NCI-H226 (cell line): ENCODE measurements at places on chromosomes 16 and 17.

DNA sequence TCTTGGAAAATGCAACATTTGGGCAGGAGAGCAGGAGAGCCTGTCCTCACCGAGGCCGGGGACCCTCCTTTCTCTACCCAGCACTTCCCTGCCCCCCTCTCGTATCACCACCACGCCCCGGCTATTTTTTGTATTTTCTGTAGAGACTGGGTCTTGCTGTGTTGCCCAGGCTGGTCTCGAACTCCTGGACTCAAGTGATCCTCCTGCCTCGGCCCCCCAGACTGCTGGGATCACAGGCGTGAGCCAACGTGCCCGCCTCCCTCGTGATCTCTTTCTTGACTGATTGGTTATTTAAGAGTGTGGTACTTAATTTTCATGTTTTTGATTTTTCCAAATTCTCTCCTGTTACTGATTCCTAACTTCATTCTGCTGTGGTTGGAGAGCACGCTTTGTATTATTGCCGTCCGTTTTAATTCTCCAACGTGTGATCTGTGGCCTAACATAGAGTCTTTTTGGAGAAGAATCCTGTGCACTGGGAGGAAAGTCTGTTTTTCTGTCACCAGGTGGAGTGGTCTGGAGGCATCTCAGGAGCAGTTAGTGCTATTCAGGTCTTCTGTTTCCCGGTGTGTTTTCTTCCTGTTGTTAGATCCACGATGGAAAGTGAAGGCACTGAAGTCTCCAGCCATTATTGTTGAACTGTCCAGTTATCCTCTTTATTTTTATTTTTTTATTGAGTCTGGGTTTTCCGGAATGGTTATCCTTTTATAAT is 40.4 kb downstream of the ZNF778 start:
- no peak for DNase-seq

DNA sequence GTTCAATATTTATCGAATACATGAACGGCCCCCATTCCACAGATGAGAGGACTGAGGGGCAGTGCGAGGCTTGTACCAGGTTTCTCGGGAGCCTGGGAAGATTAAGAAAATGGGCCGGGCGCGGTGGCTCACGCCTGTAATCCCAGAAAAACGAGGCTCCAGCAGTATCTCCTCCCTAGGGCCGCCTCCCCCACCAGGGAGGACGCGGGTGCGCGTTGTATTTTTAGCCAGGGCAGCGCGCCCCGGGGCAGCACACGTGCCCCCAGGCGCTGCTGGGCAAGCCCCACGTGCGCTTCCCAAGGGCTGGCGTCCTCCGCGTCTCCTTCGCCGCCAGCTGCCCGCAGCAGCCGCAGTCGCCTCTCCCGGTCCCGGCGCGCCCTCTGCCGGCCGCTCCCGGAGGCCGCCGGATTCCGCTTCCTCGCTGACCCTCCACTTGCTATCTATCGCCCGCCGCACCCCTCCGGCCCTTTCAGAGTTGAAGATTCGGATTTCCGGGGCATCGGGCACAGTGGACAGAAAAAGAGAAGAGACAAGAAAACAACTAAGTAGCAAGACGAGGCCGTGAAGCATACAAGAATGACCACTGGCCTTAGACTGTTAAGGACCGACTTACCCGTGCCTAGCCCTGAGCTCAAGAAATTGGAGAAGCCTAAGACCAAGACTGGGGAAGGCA is 1.9 kb upstream of the YBX2 start:
- peak; percentile 82 for DNase-seq

- peak; percentile 26 for DNase-seq
Measured at GRCh38 chr17:81961087-81961511, at the start of gene NOTUM. Gene NOTUM (minus strand): TSS chr17:81961187. CDS start chr17:81960909, 278 bp downstream.

- DNase-seq, result no peak
Measured at GRCh38 chr16:23666571-23667354, 11.9 kb upstream of the PLK1 start.

- DNase-seq, result peak; percentile 78
Measured at GRCh38 chr17:77316191-77316641, 175.4 kb downstream of the SEC14L1 start.

GRCh38 chr16:20984019-20984418 is 83.4 kb downstream of the LYRM1 start:
- no peak for DNase-seq

GRCh38 chr17:79997011-79997660 is 38.5 kb downstream of the TBC1D16 start:
- DNase-seq, result no peak

- peak; percentile 89 for DNase-seq
Measured at GRCh38 chr17:8119581-8120519, 1.5 kb upstream of the ALOXE3 start.

GRCh38 chr17:40447806-40448205 is 4.6 kb downstream of the IGFBP4 start:
- DNase-seq, result no peak

- no peak for DNase-seq
Measured at GRCh38 chr16:82135844-82136243, 34.2 kb downstream of the MPHOSPH6 start.

DNA sequence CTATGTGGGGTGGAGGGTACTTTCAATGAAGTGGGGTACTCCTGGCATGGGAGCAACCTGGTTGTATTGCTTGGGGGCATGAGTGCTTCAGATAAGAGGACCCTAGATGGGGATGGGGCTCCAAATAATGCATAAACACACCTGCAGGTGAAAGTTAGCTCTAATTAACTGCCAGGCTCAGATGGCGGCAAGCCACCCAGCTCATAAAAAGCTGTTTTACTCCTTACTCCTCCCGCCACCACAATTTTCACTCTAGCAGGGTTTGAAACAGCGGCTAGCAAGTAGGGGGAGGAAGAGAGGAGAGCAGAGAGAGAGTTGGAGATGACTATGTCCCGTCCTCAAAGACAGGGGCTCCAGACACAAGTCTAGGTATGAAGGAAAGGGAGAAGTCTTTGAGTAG is 117.7 kb upstream of the WSCD1 start:
- DNase-seq, result no peak

GRCh38 chr17:33109336-33110072 is 117.9 kb downstream of the SPACA3 start:
- DNase-seq, result no peak

DNA sequence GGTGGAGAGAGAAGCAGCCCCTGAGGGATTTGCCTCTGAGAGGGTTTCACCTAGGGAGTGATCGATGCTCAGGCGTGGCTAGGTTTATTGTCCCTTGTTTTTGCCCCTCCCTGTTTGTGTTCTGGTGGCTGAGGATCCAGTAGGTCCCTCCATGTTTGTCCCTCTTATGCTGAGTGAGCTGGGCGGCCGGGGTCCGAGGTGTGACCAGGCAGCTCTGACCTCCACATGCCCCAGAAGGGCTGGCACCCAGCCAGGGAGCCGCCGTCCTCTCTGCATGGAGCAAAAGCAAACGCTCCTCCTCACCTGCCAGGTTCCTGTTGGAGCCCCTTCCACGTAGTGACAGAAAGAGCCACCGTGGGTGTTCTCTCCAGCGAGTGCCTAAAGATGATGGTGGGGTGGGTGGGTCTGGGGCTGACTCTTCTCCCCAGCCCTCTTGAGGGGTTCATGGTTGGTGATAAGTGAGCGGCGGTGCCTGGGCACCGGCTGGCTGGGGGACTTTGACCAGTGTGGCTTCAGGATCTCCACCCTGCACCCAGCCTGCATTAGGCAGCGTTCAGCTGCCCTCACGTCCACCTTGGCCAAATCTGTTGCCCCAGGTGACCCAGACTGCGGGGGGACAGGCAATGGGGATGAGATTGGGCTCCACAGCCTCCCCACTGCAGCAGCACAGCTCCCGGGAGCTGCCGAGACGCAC is 14.1 kb upstream of the NUDT16L1 start:
- DNase-seq, result no peak

GRCh38 chr16:71933913-71934695 is 38.8 kb downstream of the IST1 start:
- peak; percentile 36 for DNase-seq

DNA sequence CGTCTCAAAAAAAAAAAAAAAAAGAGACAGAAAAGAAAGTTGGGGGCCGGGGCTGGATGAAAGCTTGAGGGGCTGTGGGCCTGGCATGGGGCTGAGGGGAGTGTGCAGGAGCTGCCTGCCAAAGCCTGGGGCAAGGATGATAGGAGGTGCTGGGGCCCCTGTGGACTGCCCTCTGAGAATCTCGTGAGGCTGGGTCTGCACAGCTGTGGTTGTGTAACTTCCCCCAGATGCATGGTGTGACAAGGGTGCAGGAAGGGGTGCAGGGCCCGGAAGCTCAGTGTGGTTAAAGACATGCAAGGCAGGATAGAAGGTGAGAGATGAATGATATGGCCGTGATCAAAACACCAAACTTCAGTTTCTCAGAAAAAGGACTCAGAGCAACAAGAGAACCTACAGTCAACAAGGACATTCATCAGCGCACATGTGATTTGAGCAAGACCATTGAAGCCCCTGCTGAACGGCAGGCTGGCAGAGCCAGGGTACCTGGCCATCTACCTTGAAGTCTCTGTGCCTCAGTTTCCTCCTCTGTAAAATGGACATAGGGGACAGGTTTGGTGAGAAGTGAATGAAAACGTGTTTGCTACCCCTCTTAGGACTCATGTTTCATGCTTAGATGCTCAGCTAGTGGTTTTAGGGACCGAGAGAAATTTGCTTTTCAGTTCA is 9.6 kb downstream of the IL32 start:
- no peak for DNase-seq

DNA sequence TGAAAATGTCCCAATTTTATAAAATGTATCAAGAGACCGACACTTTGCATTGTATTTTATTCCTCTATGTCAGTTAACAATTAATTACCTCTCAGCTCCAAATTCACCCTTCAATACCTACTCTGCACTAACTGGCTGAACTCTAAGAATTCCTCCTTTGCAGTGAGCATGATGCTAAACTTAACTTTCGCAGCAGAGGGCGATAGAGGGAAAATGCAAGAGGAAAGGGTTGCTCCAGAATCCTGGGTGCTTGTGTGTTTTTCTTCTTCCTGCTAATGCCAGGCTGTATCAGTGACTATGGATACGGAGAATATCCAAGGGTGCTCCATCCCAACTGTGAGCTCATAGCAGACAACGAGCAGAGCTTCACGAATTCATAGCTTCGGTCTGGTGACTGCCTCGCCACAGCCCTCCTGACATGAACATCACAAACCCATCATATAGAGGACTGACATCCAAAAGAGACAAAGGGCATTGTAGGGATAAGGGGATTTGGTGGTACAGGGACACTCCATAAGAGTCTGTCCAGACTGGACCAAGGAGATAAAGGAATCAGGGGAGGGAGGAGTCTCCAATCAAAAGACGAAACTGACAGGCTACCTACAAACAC is 172.9 kb downstream of the STX8 start:
- DNase-seq, result peak; percentile 26

DNA sequence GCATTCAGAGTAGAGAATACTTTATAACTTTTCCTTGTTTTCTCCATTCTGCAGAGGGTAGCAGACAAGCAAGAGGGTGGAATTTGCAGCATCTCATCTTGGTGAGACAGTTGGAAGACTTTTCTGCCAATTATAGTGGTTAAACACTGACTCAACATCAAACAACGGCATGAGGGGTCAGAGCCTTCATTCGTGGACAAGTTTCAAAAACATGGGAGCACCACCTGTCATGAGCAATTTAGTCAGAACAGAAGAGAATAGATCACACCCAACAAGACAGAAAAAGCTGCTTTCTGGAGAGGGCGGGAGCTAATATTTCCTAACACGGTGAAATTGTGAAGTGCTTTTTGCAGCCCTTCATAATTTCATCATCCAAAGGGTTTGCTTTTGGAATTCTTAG is 17.9 kb upstream of the ZNF652 start:
- no peak for DNase-seq

DNA sequence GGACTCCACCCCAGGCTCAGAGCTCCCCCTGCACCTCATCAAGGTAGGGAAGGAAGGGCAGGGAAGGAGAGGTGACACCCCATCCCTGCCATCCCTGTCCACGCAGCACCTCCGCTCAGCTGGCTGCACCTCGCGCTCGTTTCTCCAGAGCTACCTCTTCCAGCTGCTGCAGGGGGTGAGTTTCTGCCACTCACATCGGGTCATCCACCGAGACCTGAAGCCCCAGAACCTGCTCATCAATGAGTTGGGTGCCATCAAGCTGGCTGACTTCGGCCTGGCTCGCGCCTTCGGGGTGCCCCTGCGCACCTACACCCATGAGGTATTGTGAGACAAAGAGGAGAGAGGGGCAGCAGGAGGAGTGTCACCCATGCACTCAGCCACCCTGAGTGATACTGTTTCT is 1.4 kb downstream of the CDK3 start:
- no peak for DNase-seq

GRCh38 chr17:10151667-10152496 is 46.5 kb downstream of the GAS7 start:
- no peak for DNase-seq

- no peak for DNase-seq
Measured at GRCh38 chr17:21462237-21462636, 86.1 kb downstream of the KCNJ12 start.

GRCh38 chr16:11550791-11551498 is 35.8 kb downstream of the LITAF start:
- DNase-seq, result no peak

- peak; percentile 99 for DNase-seq
Measured at GRCh38 chr17:31596382-31597323, 205.2 kb downstream of the RAB11FIP4 start.

DNA sequence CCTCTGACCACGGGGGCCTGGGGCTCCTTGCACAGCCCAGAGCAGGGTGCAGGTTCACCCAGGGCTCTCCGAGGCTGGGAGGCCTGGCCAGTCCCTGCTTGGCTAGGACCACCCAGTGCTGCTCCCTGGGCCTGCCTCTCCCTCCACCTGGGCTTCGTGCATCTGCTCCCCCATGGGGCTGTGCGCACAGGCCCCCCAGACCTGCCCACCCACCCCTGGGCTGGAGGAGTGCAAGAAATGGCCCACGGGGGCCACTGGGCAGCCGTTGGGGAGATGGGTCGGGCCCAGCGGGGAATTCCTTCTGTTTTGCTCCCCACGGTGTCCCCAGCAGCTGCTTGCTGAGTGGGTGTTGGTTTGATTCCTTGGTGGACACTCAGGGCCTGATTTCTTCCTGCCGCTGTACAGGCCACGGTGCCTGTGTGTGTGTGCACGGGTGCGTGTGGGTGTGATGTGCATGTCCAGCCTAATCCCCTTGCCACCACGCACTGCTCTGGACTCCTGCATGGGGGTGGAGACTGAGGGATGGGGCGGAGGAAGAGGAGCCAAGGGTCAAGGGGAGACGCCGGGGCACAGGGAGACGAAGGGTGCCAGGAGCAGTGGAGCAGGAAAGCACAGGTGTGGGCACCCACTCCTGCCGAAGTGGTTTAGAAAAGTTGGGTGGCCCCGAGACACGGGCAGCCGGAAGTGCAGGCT is 8.5 kb downstream of the PRSS27 start:
- DNase-seq, result no peak

GRCh38 chr17:73157521-73157890 is 7.3 kb upstream of the SSTR2 start:
- DNase-seq, result no peak

DNA sequence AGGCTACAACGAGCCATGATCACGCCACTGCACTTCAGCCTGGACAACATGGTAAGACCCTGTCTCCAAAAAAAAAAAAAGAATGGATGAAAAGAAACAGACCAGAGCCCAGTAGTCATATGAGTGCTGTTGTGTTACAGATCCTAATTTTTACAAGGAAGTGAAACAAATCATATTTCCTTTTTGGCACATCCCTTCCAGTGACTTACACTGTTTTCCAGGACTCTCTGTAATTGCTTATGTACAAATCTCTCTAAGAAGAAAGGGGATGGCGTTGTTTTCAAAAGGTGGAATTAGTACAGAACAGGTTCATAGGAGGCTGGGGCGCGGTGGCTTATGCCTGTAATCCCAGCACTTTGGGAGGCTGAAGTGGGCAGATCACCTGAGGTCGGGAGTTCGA is 19.8 kb upstream of the ZNF594 start:
- no peak for DNase-seq
